Stimulated activated CD4-positive, alpha-beta T cell treated with anti-CD3 and anti-CD28 coated beads, Interleukin-1b, Interleukin-23, amount 100 ng/mL, for 1 hour (primary cell): ENCODE measurements at places on chromosomes 7 and 10.

DNA sequence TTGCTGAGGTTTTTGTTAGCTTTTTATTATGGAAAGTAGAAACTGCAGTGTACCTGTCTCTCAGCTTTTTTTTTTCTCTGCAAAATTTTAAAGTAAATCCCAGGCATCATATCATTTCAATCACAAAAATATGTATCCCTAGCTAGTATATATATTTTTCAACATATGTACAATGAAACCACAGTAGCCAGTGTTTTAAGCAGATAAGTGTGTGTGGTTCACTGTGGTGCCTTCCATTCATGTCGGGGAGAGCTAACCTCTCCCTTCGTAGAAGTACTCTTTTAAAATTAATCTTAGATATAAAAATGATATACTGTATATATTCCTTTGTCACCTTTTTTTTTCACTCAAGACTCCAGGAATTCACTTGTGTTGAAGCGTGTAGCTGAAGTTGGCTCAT lies 22.7 kb downstream of the CUL1 start:
- no peak for DNase-seq

- no peak for DNase-seq
Measured at GRCh38 chr10:127866276-127867013, 26.3 kb downstream of the CLRN3 start.

GRCh38 chr7:133237545-133237944 lies 15.3 kb upstream of the EXOC4 start:
- DNase-seq = no peak

DNA sequence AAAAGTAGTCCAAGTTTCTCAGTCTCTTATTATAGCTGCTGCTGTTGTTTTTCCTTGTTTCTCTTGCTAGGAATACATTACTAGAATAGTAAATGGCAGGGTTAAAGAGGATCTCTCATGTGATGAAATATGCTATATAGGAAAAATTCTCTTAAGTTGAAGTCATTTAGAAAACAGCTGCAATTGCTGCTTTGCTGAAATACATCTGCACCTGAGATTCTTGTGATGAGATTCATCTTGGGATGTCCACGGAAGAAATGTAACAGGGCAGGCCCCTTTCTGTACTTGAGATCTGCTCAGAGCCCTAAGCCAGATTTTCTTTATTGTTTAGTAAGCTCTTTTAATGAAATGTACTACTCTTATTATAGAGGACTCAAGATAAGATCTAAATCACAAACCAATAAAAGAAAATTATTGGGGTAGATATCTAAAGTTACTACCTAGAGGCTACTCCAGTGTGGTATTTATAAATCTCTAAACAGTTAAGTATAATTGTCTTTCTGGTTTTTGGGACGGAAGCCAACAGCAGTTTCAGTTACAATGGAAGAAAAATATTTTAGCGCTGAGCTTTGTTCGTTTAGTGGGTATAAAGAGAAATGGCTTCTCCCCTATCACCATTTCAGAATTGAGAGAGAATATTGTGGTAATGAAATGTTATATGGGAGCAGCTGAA lies 701.5 kb downstream of the KCNMA1 start:
- no peak for DNase-seq

GRCh38 chr10:10330418-10330817 lies 687.3 kb upstream of the CELF2 start:
- DNase-seq = no peak

DNA sequence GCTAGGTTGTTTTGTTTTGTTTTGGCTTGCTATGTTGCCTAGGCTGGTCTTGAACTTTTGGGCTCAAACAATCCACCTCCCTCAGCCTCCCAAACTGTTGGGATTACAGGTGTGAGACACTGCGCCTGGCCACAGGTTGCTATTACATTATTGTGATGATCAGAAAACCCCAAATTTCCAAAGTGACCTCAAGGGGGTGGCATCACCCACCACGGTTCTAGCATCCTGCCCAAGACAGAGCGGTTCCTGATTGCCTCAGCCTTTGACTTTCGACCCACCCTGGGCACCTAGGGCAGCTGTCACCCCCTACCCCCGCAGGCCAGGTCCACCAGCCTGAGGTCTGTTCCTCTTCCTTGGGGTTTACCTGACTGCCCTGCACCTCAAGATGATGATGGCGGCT lies 28.4 kb downstream of the SBDS start:
- no peak for DNase-seq

DNA sequence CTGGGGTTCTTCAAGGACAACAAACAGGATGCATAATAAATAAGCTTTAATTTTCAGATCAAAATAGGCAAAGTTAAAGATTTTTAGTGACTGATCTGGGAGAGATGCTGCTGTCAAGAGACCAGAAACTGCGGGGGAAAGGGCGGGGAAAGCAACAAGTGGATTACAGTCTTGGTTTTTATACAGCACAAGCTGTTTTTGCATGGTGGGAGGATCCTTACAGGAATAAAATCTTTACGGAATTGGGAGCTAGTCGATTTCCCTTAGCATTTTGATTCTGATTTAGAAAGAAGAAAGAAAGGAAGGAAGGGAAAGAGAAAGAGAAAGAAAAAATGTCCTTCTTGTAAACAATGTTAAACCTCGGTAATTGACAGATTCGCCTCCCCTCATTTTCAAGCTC lies 242.3 kb upstream of the SP8 start:
- no peak for DNase-seq

- DNase-seq = no peak
Measured at GRCh38 chr7:138278601-138279000, 181.5 kb upstream of the TRIM24 start.

DNA sequence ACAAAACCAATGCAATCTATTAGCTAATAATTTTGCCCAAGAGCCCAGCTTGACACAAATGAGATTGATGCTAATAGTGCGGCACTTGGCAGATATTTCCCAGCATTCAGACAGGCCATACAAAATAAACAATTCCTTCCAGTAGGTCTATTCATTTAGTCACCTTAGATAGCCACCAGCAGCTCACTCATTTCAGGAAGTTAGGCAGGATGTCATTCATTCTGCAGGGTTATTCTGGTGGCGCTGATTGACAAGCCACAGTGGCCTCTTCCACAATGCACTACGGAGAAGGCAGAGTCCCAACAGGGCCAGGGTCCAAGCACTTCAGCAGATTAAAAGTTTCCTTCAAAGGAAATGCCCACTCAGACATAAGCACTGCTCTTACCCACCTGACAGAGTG lies 55.8 kb downstream of the PIK3AP1 start:
- DNase-seq = no peak

DNA sequence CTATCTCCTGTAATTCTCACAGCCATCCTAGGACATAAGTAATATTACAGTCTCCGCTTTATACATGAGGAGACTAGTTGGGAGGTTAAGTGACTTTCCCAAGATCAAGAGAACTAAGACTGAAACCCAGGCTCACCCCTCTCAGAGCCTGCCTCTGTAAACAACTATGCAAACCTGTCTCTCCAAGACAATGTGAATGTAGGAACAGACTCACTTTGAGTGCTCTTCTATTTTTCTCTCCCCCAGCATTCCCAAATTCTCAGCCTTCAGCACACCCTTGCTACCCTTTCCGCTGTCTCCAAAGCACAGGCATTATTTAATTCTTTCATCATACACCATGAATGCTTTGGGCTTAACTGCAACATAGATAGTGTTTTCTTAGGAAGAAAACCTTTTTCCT lies 13.6 kb downstream of the ACTA2 start:
- DNase-seq = no peak

DNA sequence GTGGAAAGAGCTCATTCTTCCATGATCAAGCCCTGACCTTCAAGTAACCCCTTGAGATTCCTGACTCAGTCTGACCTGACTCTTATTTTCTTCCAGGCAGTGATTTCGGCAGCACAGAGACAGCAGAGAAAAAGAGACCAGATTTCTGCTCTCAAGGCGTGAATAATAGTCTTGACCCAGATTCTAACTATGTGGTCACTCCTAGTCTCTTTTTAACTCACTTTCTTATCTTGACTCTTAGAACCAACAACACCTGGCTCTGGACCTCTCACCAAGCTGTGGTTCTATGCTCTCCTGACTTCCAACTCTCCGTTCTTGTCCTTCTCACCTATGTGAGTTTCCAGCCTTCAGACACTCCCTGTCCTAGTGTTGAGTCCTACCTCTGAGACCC lies 36.9 kb upstream of the KDM7A start:
- DNase-seq = no peak

DNA sequence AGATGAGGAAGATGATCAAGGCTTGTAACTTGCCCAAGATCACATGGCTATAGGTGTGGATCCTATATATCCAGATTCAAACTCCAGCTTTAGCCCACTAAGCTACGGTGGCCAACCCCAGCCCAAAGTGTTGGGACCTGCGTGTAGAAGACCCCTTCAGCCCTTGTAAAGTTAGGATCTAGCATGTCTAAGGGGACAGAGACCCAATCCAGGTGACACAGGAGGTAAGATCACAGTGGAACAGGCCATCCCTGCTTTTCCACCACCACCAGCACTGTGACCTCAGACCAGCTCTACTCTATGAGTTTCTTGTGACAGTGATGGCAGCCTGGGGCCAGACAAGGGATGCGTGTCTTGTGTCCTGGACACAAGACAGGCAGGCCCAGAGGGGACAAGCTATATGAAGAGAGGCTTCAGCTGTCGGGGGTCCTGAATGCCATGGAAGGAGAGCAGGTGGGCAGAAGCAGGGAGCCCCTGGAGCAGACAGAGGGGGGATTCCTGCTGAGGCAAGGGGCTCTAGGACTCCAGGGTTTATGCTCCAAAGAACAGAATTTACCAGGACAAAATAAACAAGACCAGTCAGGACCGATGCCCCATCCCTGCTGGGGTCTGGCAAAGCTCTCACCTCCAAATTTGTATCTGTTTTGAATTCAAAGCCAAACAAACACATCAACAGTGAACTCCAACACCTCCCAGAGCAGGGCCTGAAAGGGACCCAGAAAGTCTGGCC lies 10.4 kb downstream of the GPRIN2 start:
- DNase-seq = no peak

DNA sequence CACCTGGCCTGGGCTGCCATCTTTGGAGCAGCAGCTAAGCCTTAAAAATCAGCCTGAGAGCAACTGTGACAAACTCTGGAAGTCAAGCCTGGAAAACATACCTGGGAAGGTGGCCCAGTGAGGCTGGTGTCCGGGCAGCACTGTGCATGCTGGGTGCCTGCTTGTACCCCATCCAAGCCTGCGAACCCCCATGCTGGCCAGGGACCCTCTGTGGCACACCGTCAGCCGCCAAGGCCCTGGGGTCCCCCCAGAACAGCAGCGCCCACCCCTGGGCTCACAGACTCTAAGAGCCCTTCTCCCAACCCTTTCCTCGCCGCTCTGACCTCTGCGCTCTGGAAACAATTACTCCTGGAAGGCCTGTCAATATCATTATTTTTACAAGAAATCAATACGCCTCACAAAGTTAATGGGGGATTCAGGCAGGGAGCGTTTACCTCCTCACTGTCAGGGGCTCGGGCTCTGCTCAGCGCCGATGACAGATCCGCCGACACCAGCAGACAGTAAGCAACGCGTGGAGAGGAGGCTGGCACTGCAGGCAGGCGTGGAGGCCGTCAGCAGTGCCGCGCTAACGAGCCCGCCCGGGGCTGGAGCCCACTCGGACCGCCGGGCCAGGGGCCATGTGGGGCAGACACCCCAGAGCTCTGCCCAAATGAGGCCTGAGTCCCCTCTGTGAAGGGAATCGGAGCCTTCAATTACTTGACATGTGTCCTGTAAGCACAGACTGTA lies 54.4 kb downstream of the EBF3 start:
- no peak for DNase-seq
